Activated T-cell treated with anti-CD3 and anti-CD28 coated beads, Interleukin-2, amount 50 U/mL, for 72 hours (primary cell): ENCODE measurements at places on chromosomes 7 and 10.

DNA sequence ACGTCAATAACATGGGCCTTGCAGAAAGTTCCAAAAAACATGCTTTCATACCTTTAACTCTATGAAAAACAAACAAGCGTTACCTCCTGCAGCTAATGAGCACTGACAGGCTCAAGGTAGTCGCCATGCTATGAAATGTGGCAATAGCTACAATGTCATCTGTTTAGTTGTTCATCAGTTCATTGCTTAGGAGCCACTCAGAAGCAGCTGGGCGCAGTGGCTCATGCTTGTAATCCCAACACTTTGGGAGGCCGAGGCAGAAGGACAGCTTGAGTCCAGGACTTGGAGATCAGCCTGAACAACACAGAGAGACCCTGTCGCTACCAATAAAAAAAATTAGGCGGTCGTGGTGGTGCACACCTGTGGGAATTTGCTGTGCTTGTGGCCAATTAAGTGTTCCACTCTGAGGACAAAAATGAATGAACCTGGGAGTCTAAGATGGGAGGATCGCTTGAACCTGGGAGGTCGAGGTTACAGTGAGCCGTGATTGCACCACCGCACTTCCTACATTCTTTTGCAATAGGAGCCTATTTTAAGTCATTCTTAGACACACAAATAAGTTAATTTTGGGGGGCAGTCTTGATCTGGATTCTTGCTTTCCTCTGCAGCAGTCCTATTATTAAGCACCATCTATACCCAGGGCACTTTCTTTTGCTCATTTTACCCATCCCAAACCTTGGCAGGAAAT, 276.2 kb upstream of the KLF14 start:
- DNase-seq: no peak

- no peak for DNase-seq
Measured at GRCh38 chr7:18387191-18387735, 108.3 kb upstream of the HDAC9 start.

- DNase-seq: no peak
Measured at GRCh38 chr7:100946766-100947365, 2.5 kb upstream of the MUC3A start.

- DNase-seq: no peak
Measured at GRCh38 chr7:39686261-39686924, 63.0 kb downstream of the RALA start.

DNA sequence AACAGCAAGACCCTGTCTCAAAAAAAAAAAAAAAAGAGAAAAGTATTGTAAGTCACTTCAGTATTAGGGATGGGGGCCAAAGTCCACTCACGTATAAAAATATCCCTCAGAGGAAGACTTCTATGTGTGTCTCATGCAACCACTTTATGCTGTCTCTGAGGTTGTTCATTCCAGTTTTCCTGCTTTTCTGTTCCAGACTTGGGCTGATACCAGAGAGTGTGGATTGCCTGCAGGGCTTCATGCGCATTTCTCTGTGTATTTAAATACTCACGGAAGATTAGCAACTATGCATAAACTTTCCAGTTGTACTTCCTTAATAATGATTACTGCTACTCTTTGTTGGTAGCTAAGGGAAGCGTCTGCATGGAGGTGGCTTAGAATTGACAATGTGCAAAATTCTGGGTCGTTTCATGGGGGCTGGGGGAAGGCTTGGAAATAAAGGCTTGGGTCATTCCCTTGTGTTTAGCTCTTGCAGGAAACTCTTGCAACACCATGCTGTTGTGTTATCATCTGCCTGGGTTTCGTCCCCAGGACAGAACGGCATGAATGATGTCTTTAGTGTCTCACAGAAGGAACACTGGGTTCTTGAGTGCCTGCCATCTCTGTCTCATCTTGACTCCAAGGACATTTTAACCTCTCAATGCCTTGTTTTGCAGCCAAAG, 54.1 kb downstream of the KIAA1217 start:
- no peak for DNase-seq

DNA sequence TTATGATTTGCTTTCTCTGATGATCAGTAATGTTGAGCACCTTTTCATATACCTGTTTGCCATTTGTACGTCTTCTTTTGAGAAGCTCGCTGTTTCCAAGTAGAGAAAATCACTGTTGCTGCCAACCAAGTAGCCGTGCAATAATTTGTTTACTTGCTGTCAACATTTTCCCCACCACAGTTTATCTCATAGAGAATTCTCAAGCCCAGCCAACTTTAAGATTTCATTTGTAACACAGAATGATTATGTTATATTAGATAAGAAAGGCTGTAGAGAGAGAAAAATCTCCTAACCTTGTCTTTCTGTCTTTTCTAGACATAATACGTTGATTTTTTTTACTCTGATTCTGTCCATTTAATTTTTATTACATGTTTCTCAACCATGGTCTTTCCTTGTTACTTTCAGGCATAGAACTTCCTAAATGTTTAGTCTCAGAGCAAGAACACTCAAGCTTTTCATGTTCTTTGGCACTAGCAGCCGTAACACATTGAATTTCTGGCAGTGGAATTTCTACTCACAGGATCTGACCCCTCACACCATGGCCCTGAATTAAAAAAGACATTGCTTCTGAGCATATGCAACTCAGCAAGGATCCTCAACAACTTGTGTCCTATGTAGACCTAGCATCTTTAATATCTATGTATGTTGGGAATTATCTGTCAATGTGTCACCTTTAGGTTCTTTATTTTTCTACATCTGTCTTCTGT, 23.1 kb downstream of the RPA3 start:
- DNase-seq: no peak

DNA sequence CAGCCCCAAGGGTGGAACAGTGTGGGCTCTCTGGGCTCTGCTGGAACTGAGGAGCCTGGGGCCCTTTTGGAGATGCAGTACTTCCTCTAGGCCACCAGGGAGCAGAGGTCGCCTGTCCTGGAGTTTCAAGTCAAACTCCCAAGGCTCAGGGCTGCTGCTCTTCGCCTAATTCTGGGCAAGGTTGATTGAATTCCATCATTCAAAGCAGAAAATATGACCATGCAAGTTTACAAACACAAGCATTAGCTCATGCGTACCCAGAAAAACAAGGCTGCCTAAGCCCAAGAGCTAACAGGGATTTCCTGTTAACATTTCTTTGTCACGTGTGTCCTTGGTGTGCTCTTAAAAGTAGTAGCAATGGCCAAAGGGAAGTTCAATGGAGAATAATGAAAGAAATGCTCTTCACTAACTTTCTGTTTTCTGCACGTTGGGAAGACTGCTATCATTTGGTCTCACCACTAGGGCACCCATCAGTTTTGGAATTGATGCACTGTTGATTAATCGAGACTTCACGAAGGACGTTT, 20.1 kb downstream of the LDB3 start:
- DNase-seq: peak; percentile 51

DNA sequence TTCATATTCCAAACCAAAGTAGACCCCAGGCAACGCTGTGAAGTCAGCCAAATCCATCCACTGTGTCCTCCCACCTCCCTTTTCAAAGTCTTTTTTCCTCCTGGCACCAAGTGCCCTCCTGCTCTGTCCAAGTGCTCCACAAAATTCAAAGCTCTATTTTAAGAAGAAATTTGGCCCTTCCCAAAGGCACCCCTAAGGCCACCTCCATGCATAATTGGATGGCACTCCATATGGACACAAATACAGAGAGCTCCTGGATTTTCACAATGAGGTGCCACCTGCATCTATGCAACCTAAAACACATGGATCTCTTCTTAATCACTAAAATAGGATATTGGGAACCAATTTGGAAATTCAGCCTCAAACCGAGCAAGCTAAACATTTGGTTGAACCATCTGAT, 121.6 kb downstream of the RELN start:
- no peak for DNase-seq

DNA sequence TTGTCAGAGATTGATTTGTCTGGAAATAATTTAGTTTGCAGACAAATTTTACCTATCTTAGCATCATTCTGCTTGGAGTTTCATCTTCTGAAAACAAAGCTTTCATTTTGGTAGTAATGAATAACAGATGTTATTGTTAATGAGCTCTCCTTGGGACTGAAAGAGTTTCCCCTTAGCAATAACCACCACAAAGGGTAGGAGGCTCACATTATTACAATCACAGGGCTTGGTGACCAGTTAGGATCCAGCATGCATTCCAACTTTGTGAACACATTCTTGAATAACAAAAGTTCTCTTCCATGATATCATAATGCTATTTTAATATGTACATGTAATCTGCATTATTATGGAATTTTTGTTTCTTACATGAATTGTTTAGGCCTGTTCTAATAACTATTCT, 148.8 kb upstream of the VWC2 start:
- no peak for DNase-seq
